Cortex of kidney (tissue), 1 donor: ENCODE measurements at places on chromosomes 2 and 18.

- no peak for DNase-seq
Measured at GRCh38 chr2:160484859-160485520, 8.6 kb downstream of the RBMS1 start.

DNA sequence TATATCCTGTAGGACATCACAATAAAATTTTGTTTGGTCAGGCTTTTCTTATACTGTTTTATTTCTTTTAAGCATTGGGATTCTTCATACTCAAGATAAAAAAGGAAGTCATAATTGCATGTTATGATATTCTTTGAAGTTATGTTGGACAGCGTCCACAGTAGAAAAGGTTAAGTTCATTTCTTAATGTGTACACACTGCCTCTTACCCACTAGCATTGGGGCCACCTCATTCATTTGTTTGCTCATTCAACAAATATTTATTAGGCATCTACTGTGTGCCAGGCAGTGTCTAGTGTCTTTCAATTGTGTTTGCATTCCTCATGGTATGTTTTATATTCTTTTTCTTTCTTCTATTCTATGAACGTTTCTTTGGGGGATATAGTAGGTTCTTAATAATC, 70.2 kb downstream of the PTPRM start:
- DNase-seq = no peak

- no peak for DNase-seq
Measured at GRCh38 chr2:169838743-169839489, 11.7 kb downstream of the UBR3 start.

GRCh38 chr2:199869653-199870052, 18.7 kb upstream of the FTCDNL1 start:
- DNase-seq = no peak

- no peak for DNase-seq
Measured at GRCh38 chr18:25141399-25141798, 210.6 kb downstream of the ZNF521 start.

GRCh38 chr2:3205845-3206244, 171.8 kb downstream of the EIPR1 start:
- no peak for DNase-seq

GRCh38 chr2:218180467-218181114, 13.8 kb upstream of the CXCR1 start:
- no peak for DNase-seq

GRCh38 chr18:79681484-79682387, 2.1 kb downstream of the CTDP1 start:
- DNase-seq = no peak

DNA sequence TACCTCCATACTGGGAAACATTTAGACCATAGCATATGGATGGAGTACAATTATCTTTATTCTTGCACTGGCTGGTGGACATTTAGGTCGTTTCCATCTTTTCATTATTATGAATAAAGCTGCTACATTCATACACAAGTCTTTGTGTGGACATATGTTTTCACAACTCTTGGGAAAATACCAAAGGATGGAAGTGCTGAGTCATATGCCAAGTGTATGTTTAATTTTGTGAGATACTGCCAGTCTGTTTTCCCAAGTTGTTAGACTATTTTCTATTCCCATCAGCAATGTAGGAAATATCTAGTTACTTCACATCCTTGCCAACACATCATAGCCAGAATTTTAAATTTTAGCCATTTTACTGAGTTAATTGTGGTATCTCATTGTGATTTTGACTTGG, 91.5 kb downstream of the GALNT13 start:
- DNase-seq = no peak

GRCh38 chr2:37570773-37571586, 100.5 kb downstream of the CDC42EP3 start:
- no peak for DNase-seq

DNA sequence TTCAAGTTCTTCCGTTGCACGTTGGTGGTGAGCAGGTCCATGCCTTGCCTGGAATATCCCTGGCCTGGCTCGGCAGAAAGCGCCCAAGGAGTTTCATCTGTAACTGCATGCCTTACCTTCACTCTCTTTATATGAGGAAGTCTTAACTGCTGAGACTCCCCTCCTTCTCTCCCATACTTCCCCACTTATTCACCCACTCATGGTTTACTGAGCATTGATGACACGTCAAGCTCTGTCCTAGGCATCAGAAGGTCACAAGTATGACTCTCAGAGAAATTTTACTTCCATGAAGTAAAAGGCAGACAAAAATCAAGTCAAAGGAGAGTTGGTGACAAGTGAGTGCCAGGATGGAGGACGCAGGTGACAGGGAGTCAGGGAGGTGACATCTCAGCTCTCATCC, 68.2 kb downstream of the TBC1D8 start:
- no peak for DNase-seq

DNA sequence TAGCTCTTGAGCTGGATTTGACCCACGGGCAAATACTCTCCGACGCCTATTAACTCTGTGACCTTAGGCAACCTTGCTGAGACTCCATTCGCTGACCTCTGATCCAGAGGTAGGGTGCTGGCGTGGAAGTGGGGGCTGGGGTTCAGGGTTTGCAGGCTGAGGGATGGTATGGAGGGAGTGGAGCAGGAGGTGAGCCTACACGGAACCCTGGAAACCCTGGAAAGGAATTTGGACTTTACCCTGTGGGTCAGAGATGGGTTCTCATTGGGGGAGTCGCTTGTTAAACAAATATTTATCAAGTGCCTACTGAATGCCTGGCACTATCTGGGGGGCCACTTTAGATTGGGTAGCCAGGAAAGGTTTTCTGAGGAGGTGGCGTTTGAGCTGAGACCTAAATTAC, 58.2 kb upstream of the FZD7 start:
- no peak for DNase-seq

DNA sequence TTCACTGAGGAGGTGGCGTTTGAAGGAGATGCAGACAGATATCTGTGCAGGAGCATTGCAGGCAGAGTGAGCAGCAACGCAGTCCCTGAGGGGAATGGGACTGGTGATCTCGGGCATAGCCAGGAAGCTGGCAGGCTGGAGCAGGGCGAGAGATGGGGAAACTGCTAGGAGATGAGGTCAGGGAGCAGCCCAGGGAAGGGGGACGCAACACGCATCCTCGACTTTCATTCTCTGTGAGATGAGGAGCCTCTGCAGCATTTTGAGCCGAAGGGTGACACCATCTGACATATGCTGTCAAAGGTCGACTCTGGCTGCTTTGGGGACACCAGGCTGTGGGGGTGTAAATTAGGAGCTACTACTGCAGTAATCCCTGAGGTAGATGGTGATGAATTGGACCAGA, 4.3 kb upstream of the CHRNA1 start:
- no peak for DNase-seq

- DNase-seq = no peak
Measured at GRCh38 chr2:38438133-38438882, 61.2 kb upstream of the ATL2 start.

DNA sequence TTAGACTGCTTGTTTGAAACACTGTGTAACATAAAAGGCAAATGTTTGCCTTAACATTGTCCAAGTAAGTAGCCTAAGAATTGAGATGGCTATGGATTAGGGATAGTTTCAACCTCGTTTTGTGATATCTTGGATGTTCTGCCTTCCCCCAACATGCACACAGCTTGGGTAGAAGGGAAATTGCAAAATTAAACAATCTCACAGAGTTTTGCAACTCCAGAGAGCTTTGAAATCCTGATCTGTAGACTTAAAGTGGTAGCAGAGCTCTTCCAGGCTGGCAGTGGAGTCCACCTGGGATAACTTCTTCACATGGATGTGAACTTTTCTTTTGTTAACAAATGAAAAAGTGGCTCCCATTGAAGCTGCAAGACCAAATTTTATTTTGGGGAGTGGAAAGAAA, 59.6 kb downstream of the CHRNA1 start:
- no peak for DNase-seq

DNA sequence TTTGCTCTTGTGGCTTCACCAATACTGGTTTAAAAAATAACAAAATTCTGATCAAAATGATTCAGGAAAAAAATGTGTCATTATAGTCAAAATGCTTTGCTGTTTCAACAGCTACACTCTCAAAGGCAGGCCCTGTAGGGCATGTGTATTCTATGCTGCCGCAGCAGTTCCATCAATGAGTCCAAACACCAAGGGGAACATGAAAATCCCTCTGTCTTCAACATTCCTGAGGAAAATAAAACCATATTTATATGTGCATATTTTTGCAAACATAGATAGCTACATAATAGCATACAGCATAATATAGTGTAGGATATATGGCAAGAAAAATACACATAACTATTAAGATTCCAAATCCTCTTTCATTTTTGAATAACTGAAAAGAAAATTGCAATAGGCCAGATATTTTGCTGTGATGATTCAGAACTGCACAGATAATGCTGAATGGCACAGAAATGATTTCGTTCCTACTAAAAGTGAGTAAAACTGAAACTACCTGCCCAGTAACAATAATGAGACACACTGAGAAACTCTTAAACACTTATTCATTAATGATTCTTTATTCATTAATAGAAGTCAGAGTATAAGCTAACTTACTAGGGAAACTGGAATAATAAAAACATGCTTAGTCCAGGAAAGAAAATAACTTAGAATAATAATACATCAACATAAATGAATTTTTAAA, 343.8 kb downstream of the SUCLG1 start:
- no peak for DNase-seq

DNA sequence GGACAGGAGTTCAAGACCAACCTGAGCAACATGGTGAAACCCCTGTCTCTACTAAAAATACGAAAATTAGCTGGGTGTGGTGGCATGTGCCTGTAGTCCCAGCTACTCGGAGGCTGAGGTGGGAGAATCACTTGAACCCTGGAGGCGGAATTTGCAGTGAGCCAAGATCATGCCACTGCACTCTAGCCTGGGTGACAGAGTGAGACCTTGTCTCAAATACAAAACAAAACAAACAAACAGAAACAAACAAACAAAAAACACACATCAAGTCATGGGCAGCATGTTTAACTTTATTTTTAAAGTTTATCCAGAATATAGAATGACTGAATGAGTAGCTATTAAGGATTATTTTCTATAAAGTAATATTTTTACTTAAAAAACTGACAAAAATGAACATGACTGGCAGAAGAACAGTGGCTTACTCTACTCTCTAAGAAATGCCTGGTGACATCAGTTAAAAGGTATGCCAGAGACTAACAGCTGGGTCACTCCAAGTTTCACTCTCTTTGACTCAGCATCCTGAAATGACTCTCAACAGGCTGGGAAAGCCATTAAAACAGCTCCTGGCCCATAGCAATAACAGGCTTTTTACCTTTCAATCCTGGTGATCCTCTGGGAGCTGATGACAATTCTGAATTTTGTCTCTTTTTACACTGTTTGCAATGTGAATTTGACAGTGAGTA, 281.6 kb upstream of the STON1 start:
- no peak for DNase-seq

DNA sequence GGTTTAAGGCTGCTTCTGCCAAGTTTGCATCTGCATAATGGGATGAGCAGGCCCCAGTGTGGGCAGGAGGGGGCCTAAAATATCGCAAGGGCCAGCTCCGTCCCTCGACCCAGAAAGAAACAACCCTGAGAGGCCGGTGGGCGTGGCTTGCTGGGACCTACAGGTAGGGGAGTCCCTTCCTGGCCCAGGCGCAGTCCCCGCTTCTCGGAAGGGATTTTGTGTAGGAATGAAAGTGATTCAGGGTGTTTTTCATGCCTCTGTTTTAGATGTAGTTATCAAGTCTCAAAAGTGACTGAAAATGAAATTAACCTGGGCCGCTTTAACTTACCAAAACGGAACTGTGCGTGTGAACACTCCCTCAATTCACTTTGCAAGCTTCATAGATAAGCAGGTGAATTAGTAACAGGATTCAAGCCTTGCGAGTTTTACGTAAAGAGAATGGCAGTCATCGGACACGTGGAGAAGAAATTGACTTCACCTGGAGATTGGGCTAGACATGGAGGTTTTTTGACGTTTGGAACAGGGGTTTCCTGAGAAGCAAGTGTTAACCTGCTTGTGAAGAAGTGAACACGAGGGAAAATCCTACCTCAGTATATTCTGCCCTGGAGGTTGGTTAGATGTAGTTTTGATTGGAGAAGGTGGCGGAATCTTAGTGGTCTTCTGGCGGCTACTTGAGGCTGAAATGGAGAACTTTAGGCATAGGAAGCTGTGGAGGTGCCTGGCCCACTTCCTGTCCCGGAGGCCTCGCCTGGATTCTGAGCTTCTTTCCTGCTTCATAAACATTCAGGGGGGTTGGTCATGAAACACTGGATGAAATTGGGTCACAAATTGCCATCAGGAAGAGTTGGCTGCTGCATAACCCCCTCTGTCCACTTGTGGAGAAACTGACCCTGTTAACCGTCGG, 1.7 kb downstream of the NCK2 start:
- DNase-seq = no peak

- no peak for DNase-seq
Measured at GRCh38 chr2:214593727-214594126, 182.9 kb downstream of the VWC2L start.

DNA sequence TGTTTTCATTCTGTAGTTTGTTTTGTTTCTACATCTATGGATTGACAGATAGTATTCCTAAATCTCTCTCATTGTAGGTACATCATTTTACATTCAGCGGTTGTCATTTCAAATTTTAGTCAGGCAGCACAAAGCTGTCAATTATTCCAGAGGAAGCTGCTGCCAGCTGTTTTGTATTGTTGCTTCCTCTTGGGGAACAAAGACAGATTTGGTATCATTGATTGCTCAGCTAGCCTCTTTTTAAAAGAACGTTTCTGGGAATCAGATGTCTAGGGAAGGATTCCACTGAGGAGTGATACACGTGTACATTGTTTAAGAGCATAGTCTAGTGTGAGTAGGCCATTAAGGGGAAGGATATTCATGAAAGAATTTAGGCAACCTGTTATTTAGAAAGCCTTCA, 145.8 kb downstream of the AGPS start:
- no peak for DNase-seq

- DNase-seq = no peak
Measured at GRCh38 chr2:96869822-96870625, at the start of gene SEMA4C. SEMA4C (minus strand) TSS chr2:96870080; CDS start chr2:96867886, 2,194 bp downstream.

DNA sequence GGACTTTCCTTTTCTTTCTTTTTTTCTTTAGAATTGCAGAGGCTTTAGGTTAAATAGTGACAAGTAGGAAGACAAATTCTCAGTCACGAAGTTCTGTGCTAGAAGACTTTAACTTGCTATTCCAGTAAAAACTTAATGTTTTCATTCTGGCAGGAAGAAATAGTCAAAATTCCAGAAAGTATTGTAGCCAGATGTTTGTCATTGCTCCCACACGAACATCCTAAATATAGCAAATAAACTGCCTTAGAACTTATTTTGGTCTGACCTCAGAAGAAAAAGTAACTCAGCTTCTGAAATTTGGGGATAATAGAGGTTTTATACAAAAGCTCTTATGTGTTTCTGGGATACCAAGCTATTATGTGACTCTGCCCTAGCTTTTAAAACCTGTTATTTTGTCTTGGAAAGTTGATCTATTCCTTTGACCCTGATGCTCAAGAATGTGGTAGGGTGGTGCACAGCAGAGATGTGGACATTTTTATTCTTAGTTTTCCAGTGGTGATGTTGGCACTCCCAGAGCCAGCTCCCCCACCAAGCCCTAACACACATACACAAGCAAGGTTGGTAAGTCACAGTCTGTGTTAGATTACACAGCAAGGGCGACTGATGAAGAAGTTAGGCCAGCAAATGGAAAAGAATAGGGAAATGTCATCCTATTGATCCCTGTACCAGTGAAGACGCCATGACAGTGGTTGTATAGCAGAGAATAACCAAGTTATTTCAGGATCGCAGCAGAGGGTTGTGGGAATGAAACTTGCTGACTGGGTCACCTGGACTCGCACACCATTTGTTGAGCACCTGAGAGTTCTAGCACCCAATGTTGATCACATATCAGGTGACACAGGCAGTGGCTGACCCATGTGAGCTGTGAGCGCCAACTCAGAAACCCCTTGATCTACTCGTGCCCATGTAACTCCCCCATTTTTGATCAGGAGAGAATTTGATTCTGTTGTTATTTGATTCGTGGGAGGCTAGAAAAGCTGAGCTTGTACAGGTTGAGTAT, 23.7 kb downstream of the FARP2 start:
- no peak for DNase-seq

GRCh38 chr2:96138179-96139145, at the start of gene ASTL:
ASTL (minus strand) TSS chr2:96138502; CDS start chr2:96138436, 66 bp downstream.
- DNase-seq = no peak
